AG10803 (cell line): ENCODE measurements at places on chromosomes 1 and 21.

DNA sequence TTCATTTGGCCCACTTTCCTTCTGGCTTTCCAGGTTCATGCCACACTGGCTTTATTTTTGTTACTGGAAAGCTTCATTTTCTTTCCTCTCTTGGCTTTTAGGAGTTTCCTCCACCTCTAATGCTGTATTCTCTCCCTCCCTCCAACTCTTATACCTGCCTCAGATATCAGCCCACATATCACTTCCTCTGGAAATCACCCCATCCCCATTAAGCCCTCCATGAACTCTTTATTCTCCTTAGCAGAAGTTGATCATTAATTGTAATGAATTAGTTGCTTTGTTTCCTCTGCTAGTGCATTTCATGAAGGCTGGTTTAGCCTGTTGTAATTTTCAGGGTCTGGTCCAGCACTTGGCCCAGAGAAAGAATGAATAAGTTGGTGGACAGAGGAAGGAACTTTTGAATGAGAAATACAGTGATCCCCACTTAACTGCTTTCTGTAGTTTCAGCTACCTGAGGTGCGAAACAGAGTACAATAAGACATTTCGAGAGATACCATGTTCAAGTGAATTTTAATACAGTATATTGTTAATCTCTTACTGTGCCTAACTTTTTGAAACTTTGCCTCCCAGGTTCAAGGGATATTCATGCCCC, 1.7 kb downstream of the SOAT1 start:
- DNase-seq: no peak

- no peak for DNase-seq
These were observed 16.5 kb upstream of the EPHA2 start for GRCh38 chr1:16172218-16172830.

- DNase-seq: peak; percentile 55
These were observed 38.4 kb upstream of the RBM34 start for GRCh38 chr1:235199441-235199840.

GRCh38 chr1:93980320-93981273, 71.4 kb upstream of the GCLM start:
- DNase-seq: peak; percentile 24

GRCh38 chr1:50774759-50775351, 185.2 kb downstream of the FAF1 start:
- peak; percentile 65 for DNase-seq

- no peak for DNase-seq
These were observed 562.6 kb downstream of the PTPRU start for GRCh38 chr1:29798699-29799566.

DNA sequence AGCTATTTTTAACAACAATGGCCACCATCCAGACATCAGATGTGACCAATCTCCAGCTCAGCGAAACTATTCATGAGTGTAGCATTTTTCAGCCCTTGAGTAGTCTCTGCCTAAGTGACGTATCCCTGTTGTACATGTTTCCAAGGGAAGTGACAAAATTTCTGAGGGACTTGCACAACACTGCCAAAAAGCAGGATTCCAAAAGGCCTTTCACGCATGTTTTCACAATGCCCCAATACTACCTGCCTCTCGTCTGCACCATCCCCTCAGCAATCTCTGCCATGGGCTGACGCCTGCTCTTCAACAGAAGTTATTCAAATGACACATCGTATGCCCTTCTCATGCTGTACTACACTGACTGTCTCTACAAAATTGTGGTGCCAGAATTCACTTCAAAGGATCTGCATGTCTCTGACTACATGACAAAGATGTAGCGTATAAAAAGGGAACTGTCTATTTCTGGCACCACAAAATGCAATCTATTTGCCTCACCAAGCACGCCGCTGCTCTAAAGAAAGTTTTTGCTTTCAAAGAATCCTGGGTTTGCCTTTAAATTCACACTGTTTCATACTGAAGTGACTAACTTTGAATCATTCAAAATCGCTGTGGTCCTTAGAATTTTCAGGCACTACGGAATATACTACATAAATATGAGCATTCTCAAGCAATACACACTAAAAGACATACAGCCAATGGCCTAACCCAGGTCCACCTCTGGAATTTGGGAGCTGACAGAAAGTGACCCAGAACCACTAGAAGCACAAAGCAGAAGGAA, 32.9 kb downstream of the JAK1 start:
- DNase-seq: peak; percentile 99

GRCh38 chr1:192880231-192880630, 71.4 kb downstream of the RGS2 start:
- DNase-seq: no peak

DNA sequence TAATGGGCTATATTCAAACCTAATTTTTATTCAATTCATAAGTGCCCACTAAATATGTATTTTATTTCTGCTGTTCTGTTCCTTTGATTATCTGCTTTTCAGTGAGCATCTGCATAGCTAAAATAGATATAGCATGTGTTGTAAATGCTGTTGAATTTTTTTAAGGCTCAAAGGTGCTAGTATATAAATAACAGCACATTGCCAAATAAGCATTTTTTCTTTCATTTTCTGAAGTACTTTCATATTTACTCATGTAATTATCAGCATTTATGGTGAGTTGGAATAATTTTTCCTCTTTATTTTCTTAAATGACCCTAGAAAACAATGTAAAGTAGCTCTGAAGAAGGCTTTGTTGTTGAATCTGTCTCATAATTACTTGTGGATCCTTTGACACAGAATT, 69.6 kb upstream of the B3GALT2 start:
- DNase-seq: no peak

- DNase-seq: peak; percentile 77
These were observed at the start of gene GNG12 for GRCh38 chr1:67832737-67833601. Gene GNG12 (minus strand): TSS chr1:67833467. CDS start chr1:67707686, 125,781 bp downstream.

- DNase-seq: peak; percentile 68
These were observed 3.8 kb downstream of the BCL9 start for GRCh38 chr1:147545133-147545532.

GRCh38 chr1:44389437-44389836, 15.6 kb upstream of the RNF220 start:
- DNase-seq: no peak

DNA sequence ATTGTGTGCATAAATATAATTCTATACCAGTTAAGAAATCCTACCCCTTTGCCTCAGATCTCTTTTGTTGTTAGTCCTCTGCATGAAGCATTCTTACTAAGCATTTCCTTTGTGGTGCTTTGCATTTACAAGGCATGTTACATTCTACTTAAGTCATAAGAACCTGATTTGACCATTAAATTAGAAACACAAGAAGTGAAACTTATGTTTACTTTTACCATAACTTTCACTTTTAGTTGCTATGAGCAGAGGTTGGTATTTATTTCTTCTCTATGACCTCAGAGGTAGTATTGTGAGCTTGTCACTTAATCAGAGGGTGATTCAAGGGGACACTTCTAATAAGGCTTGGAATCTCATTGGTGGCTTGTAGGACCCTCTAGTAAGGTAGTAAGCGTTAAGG, 9.0 kb downstream of the FAM20B start:
- DNase-seq: peak; percentile 79

- peak; percentile 80 for DNase-seq
These were observed 6.1 kb upstream of the PLA2G5 start for GRCh38 chr1:20063861-20064292.

DNA sequence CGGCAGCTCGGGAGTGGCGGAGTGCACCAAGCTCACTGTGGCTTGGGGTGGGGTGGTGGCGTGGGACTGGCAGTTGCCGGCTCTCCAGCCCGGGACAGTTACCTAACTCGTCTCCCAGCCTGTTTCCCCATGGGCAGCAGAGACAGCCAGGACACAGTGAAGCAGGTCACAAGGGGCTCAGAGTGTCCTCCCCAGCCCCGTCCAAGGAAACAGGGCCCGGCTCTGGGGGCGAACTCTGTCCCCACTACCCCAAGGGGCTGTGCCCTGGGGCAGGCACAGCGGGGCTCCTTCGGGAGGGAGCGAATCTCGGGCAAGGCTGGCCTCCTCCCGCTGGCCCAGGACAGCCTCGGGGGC, 759 bp downstream of the GPR157 start:
- no peak for DNase-seq

DNA sequence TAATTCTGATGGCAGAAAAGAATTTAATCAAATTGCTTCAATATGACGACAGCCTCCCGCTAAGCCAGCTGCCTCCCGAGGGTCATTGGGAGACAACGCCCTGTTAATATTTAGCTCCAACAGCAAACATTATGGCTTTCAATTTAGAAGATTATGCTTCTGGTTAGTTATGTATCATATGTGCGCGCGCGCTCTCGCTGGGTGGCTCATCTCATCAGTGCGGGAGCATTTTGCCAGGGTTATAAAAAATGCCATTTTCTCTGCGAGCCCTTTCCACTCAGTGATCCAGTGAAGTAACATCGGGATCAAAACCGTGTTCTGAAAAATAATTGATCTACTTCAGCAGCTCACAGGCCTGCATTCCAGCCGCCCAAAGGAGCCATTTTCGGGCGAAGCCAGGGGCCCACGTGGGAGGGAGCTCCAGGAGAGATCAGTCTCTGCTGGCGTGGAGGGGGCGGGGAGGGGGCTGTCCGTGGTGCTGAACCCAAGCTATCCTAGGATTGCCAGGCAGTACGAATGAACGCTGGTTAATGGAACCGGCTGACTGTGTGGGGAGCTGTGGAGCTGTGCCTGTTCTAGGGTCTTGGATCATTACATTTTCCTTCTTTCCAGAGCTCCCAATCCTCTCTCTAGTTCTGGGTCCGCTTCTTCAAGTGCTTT, 219.1 kb upstream of the ZC3H12A start:
- no peak for DNase-seq

DNA sequence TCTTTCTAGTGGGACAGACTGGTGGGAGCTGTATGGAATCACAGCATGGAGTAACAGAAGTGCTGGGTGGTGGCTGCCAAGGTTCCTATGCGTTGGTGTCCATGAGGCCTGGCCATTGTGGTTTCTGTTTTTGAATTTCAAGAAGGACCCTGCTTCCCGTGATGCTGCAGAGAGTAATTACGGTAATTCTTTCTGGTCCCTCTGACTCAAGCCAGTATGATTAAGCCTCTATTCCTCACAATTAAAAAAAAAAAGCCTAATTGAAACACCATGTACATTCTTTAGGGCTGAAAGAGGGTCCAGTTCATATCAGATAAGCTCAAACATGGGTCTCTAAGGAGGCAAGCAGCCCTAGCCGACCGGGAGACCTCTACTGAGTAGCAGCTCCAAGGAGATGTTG, 10.5 kb upstream of the C1orf21 start:
- peak; percentile 26 for DNase-seq

DNA sequence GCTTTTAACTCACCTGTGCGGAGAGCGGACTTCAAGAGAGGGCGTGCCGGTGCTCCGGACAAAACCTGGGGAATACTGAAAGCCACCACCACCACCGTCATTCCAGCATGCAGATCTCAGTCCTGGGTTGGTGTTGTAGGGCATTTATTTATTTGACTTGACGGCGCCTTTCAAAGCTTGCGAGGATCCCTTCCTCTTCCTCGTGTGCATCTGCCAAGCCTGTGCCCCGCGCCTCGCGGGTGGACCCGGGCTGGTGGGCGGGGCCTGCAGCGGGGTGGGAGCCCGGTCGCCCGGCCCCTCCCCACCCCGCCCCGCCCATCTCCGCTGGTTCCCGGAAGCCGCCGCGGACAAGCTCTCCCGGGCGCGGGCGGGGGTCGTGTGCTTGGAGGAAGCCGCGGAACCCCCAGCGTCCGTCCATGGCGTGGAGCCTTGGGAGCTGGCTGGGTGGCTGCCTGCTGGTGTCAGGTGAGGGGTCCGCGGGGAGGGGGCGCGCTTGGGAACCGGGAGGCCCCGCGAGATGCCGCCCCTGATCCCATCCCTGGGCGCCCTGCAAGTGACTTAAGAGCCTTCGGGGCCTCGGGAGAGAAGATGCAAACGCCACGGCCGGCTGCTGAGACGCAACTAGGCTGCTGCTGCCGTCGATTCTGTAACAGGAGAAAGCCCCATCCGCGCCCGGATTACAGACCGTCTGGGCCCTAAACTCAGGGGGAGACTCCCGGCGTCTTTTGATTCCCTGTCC, at the start of gene IL10RB:
Gene IL10RB (plus strand): TSS at position 318 of the 739 bp plus-strand sequence. CDS start 99 bp downstream, at position 417.
- peak; percentile 44 for DNase-seq

- DNase-seq: no peak
These were observed 10.7 kb downstream of the SEMA6C start for GRCh38 chr1:151135433-151136385.

- DNase-seq: no peak
These were observed 33.1 kb downstream of the PRDM2 start for GRCh38 chr1:13732971-13733667.

- peak; percentile 70 for DNase-seq
These were observed 14.0 kb downstream of the PKNOX1 start for GRCh38 chr21:42988236-42988965.

DNA sequence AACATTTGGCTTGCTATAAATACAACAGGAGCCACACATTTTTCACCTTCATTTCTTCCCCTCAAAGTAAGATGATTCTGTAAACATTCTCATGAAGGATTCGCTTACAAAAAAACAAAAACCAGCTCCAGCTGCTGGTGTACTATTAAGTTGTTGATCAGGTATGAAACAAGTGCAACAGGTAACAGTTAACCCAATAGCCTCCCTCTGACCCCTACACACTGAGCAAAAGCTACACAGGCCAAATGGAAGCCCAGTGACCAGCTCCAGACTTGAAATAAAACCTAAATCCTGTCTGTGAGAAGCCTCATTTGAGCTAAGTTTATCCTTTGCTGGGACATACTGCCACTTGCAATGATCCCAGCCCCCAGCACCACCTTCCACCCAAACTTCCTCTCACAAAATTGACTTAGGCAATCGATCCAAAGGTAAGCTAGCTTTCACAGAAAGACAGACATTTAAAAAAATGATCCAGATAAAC, 991 bp downstream of the TIAM1 start:
- DNase-seq: no peak

GRCh38 chr1:158496374-158496773, 24.4 kb downstream of the OR10R2 start:
- DNase-seq: no peak

DNA sequence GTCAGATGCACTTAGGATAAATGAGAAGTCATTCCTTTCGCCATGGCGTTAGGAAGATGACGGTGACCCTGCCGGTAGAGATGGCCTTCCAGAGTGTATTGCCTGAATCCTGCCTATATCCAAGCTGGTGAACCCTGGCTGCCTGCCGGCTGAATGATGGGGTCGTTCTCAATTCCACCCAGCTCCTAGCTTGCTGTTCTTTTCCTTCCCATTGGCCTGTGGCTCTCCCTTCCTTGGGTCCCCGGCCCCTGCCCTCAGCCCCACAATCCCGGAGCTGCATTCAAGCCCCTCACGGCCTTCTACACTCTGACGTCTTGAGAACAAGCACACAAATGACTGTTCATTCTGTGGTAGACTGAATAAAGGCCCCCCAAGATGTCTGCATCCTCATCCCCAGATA, 28.2 kb upstream of the ZBTB21 start:
- no peak for DNase-seq

- DNase-seq: no peak
These were observed 47.0 kb upstream of the DIP2A start for GRCh38 chr21:46411691-46412090.

GRCh38 chr1:164524810-164525209, 34.2 kb upstream of the PBX1 start:
- DNase-seq: peak; percentile 39

DNA sequence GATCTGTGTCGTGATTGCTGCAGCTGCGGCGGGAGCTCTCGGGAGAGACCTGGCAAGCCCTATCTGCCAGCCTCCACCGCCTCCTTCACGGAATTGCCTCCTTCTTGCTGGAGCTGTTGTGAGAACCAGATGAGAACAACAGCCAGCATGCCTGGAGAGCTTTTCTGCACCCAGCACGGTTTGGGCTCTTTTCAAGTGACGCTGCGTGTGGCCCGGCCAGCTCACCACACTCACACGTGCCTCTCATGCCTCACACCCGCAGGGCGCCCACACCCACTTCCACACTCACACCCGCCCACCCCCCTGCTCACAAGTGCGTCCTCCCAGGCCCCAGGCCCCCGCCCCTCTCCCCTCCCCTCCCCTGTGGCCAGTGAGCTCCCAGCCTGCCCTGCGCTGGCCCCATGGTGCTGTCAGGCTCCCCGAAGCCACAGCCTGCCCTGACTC, 135.7 kb upstream of the RUNX3 start:
- DNase-seq: peak; percentile 82

GRCh38 chr21:41865002-41865777, 14.0 kb downstream of the PRDM15 start:
- no peak for DNase-seq
